Sigmoid colon (tissue), 7 donors: ENCODE measurements at places on chromosomes 5 and 9. TPM values are rescaled to one million over a fixed set of nuclear protein-coding genes. Genes with fewer than 3 reads are reported as not detected.

The PHYHD1 gene
- total RNA-seq, result 30.5 TPM

GRCh38 chr9:34431667-34432066, 26.7 kb downstream of the FAM219A start:
- DNase-seq, result no peak

GRCh38 chr9:93916358-93916757, 38.8 kb downstream of the BARX1 start:
- DNase-seq, result no peak

The RANBP17 gene
- total RNA-seq, result 21.9 TPM

DNA sequence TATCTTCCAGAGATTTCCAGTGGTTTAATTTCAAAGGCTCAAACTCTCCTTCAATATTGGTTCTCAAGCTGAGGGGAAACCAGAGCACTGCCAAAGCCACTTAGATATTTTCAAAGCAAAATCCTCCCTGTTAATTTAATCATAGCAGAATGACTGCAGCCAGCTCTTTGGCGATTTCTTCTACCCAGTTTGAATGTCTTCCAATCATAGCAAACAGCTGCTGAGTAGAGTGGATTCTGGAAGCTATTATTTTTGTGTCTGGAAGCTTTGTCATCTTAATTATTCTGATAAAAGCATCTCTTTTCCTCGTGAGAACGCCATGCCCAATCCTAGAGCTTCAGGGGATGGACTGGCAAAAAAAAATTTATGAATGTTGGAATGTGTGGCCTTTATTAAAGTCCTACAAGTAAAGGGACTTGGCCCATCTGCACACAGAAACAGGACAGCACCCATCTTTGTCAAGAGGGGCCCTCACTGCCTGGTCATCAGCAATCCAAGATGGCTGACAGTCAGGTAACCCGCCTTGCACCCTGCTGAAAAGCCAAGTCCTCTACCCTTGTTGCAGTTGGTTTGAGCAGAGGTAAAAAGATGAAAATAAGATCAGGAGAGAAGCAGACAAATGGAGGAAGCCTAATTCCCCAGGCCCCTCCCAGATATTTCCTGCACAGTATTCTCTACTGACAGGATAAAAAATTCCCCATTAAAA, 125.1 kb downstream of the SUSD1 start:
- DNase-seq, result no peak

The CLIC3 gene
- total RNA-seq, result not detected

The SLC9A3 gene
- 2.3 TPM for total RNA-seq

The SHOC1 gene
- not detected for total RNA-seq

GRCh38 chr5:169009123-169009522, 291.8 kb downstream of the SLIT3 start:
- no peak for DNase-seq

The SLC27A6 gene
- total RNA-seq, result 0.71 TPM

The ADRB2 gene
- total RNA-seq, result 2.0 TPM

The ST8SIA4 gene
- total RNA-seq, result 3.2 TPM

- DNase-seq, result no peak
These were observed 128.1 kb upstream of the RPS23 start for GRCh38 chr5:82406205-82406773.

The LECT2 gene
- not detected for total RNA-seq

DNA sequence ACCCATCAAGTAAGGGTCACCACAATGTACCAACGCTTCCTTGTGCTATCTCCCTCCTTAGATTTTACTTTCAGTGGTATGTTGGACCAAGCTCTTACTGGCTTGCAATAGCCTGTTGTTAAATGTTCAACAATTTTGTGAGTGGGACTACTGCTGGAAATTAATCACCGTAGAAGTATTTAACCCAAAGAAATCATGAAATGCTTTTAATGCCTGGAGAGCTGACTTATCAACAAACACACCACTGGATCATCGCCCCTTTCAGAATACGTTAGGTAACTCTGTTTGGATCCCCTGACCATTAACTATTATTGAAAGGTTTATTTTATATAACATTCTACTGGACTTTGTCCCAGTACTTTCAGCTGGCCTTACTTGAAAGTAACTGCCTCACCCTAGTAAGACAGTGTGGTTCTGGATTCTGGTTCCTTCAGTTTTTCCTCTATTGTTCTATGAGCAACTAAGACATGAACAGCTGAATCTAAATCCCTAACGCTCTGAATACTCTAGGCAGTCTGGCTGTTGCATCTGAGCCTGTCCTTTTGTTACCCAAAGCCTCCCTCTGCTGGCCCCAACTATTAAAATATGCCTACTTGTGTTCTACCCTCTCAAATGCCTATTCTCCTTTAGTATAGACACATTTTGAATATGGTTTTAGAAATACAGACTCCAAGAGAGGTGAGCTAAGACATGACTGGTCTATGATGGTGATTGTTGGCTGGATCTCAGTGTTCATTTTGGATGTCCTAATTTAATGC, 1203.4 kb upstream of the DMAC1 start:
- no peak for DNase-seq

- DNase-seq, result no peak
These were observed 74.0 kb downstream of the GCNT4 start for GRCh38 chr5:74978345-74978744.

- peak; percentile 83 for DNase-seq
These were observed 44.3 kb upstream of the BICD2 start for GRCh38 chr9:92808726-92809451.
